ENCODE measurements at places on chromosomes 1 and 21.
A peak's percentile ranks its signal among the peaks of the same experiment; 100 is the strongest.

GRCh38 chr21:42351626-42352440 is 1.0 kb upstream of the TFF2 start:
- DNase-seq: no peak

GRCh38 chr1:87089070-87089736 is 174.8 kb downstream of the HS2ST1 start:
- DNase-seq: no peak

- no peak for DNase-seq
Measured at GRCh38 chr21:46517361-46517760, 58.7 kb downstream of the DIP2A start.

DNA sequence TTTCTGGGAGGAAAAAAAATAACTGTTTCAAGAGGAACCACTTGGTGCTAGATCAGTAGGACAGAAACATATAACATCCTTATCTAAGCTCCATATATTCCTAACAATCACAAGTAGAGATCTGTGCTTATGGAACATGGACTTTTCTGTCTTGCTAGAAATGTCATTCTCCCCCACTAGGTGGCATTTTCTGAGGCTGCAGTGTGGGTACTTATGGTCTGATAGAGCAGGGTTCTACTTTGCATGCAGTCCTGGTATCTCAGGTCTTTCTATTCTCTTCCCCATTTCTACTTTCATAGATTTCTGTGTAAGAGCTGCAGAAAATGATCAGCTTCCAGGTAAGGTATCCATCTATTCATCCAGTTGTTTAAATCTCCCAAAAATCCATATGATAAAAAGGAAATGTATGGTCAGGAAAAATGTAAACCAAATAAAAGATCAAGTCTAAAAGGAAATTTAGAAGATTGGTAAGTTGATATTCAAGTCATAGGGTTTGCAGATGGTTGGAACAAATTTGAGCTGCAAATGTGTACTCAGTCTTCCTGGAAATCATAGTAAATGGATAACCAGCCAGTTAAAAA is 1.5 kb downstream of the ZNF684 start:
- DNase-seq: peak; percentile 70

- no peak for DNase-seq
Measured at GRCh38 chr1:180179162-180179957, 24.7 kb downstream of the QSOX1 start.

DNA sequence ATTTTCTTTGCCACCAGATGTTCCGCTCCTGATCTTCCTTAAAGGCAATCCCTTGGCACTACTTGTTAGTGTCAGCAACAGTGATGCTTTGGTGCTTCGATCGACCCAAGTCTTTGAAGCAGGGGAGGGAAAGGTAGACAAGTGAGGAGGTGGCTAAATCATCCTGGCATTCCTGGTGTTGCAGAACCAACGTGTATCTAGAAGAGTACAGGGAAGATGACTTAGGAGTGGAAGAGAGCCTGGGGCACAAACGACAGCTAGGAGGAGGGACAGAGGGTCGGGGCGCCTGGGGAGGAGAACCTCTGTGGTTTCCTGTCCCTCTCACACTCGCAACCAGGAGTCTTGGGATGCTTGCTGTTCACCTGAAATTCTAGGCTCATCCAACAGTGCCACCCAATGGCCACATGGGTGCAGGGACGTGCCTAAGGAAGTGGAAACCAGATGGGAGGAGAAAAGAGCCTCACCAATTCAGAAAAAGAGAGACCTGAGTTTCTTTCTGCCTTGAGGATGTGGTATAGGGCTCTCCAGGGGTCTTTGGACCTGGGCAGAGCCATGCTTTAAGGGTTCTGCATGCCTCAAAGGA is 9.5 kb upstream of the KCNA2 start:
- peak; percentile 62 for DNase-seq

DNA sequence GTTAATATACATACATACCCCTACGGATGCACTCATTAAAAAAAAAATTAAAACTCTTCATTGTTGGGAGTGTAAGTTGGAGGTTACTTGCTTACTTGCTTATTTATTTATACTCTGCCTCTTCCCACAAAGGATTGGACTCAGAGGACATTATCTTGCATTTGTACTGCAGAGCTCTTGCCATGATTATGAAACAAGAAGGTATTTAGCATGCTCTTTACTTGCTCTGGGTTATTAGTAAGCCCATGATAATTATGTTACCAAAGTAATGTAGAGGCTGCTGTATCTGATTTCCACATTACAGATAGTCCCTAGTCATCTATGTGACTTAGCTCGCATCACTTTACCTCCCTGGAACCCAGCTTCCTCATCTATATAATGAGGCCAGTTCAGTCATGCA is 355.1 kb upstream of the PTBP2 start:
- peak; percentile 23 for DNase-seq

DNA sequence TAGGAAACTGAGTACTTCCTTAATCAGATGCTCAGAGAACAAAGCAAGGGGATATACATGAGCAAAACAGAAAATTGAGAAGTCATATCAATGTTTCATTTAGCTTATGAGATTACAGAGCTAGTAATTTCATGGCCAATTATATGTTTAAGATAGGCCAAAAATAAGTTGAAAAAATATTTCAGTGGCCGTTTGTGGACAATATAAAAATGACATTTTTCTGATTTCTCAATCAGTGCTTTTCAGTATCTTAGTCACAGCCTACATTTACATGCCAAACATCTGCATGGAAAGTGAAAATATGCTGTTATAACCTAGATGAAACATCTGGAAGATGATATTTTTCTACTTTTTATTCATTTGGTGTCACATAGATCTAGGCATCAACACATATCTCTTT is 192.5 kb downstream of the HLX start:
- DNase-seq: peak; percentile 4

DNA sequence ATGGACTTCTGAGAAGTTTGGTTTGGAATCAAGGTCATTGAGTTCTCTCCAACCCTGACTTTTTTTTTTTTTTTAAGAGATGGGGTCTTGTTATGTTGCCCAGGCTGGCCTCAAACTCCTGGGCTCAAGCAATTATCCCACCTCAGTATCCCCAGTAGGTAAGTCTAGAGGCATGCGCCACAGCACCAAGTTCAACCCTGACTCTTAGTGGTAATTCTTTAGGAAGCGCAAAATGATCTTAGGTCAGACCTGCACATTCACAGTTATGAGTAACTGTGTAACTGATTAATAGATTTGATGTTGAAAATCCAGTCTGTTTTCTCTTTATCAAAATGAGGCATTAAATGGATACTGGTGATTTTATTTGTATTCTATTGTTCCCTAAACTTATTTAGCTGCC is 95.9 kb downstream of the GREM2 start:
- no peak for DNase-seq

DNA sequence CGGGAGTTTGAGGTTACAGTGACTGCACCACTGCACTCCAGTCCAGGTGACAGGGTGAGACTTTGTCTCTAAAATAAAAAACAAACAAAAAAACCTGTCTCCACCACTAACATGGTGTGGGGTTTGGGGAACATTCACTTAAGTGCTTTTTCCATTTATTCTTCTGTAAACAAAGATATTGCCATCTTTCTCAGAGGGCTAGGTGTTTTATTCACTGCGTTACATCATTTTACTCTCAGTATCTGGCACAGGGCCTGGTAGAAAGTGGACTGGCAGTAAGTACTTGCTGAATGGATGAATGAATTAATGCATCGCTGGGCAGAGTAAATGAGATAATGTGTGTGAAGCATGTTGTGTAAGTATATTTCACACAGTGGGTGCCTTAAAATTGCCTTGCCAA is 20.1 kb downstream of the KIAA0040 start:
- DNase-seq: no peak

GRCh38 chr1:228416217-228416933 is at the start of gene TRIM17:
TSS of gene TRIM17 (minus strand) at chr1:228416861. CDS start at chr1:228415072, 1,789 bp downstream.
- peak; percentile 36 for DNase-seq

DNA sequence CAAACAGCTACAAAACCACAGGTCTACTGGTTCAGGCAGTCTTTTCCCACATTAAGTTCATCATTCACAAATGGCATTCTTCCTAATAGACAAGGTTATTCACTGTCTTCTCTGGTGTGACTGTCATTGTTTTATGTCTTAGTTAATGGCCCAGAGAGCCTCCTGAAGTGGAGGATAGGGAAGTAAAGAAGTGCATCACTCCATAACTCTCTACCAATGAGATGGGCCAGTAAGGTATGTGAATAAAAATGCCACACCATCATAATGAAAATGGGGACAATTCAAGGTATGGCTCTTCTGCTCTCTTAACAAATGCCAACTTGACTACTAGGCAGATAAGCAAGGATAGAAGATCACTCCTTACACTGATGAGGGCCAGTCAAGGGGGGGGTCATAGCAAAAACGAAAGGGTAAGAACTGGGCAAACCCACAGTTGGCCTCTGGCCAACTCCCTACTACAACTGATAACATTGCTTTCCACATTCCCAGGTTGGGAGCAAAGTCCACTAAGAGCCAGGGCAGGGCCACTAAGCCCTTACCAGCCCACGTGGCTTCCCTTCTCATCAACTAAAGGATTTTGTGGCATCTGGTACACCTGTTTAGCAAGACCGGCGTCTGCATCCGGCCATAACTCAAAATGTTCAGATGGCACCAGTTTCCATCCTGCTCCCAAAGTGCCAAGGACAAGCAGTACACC is 10.0 kb downstream of the PABPC4 start:
- no peak for DNase-seq

DNA sequence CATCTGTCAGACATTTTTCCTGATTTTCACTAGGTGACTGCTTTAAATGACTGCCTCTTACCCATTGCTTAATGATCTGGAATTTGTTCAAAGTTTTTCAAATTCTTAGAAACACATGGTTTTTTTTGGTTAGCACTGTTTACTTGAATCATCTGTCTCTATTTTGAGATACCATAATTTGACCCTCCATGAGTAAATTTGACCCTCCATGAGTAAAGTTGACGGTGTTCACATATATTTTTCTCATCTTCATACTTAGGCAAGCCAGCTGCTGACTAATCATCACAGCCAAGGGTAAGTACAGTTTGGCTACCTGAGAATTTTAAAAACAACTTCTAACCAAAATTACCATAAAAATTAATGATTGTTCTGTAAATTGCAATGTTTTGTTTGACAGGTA is 586.5 kb downstream of the PTBP2 start:
- peak; percentile 20 for DNase-seq

- DNase-seq: peak; percentile 47
Measured at GRCh38 chr1:159999204-159999603, 32.6 kb downstream of the PIGM start.

GRCh38 chr1:10173582-10173981 is 36.8 kb upstream of the KIF1B start:
- no peak for DNase-seq

GRCh38 chr1:3906672-3907020 is 6.6 kb upstream of the C1orf174 start:
- no peak for DNase-seq

GRCh38 chr1:82391712-82392111 is 591.0 kb downstream of the ADGRL2 start:
- peak; percentile 8 for DNase-seq

GRCh38 chr1:22673486-22674409 is 20.7 kb downstream of the C1QB start:
- DNase-seq: peak; percentile 78

GRCh38 chr1:41674522-41674921 is 190.0 kb upstream of the EDN2 start:
- DNase-seq: no peak

GRCh38 chr1:54575605-54576290 is 27.7 kb downstream of the ACOT11 start:
- DNase-seq: no peak

- DNase-seq: no peak
Measured at GRCh38 chr1:200749090-200749489, 10.4 kb downstream of the CAMSAP2 start.

- no peak for DNase-seq
Measured at GRCh38 chr1:11501491-11501897, 22.5 kb downstream of the DISP3 start.

GRCh38 chr1:247386217-247386616 is 29.8 kb upstream of the NLRP3 start:
- no peak for DNase-seq

GRCh38 chr1:243452092-243452491 is 196.3 kb downstream of the SDCCAG8 start:
- DNase-seq: no peak

DNA sequence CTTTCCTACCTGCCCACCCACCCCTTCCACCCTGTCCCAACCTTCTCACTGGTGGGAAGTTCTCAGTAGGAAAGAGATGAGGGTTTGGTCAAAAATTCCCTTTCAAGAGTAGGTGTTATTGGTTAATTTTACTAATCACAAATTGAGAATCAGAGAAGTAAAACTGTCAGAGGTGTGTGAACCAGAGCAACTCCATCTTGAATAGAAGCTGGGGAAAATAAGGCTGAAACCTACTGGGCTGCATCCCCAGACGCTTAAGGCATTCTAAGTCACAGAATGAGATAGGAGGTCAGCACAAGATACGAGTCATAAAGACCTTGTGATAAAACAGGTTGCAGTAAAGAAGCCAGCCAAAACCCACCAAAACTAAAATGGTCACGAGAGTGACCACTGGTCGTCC is 11.5 kb downstream of the PLA2G2D start:
- DNase-seq: no peak

GRCh38 chr1:246338098-246338497 is 169.0 kb downstream of the SMYD3 start:
- DNase-seq: no peak

DNA sequence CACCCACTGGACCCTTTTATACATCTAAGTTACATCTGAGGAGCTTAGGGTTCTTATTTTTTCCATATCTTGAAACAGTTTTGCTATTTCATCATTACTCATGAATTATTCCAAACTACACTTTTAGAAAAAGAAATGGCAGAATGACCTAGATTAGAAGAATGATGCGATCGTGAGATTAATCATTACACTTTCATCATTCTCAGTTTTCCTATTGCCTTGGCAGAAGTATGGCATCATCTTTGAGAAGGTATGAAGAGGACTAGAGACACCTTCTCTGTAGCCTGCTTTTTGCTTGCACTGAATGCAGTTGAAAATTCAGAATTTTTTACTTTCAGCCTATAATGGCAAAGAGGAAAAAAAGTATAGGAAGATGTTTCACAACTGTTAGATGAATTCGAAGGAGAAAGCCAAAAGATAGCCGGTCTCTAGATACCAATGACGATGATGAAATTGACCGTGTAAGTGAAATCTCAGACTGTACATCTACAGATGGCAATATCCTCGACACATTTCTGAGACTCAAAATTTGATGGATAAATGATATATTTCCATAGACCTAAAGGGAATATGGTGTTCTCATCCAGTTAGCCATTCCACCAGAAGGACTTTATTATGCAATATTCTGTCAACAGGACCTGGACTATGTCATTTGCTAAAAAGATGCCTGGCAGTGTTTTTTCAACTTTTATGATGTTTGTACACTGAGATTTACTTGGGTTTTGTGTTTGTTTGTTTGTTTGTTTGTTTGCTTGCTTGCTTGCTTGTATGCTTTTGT is 191.8 kb downstream of the TOMM20 start:
- DNase-seq: peak; percentile 39

- DNase-seq: no peak
Measured at GRCh38 chr1:91059157-91059556, 37.3 kb upstream of the ZNF644 start.

GRCh38 chr1:87899017-87899416 is 570.3 kb downstream of the LMO4 start:
- no peak for DNase-seq

GRCh38 chr1:77509051-77509492 is 173.4 kb downstream of the ZZZ3 start:
- DNase-seq: no peak

Data from cardiac fibroblast (primary cell).